Central memory CD4-positive, alpha-beta T cell (primary cell): ENCODE measurements at places on chromosomes 5 and 9.

DNA sequence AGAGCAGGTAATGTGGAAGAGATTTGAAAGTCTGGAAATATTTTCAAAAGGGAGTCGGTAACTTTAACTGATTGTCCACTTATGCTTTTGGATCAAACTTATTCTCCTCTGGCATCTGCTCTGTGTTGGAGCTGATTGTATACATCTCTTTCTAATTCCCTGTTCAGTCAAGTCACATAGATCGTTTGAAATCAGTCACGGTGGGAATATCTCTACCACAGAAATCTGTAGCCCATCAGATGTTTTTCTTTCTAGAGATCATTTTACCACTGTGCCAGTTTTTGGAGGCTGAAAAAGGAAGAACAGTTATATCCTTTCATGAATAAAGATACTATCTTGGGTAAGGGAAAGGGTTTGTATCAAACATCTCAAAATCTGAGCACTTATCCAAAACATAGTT, 1853.3 kb downstream of the EFNA5 start:
- no peak for DNase-seq

DNA sequence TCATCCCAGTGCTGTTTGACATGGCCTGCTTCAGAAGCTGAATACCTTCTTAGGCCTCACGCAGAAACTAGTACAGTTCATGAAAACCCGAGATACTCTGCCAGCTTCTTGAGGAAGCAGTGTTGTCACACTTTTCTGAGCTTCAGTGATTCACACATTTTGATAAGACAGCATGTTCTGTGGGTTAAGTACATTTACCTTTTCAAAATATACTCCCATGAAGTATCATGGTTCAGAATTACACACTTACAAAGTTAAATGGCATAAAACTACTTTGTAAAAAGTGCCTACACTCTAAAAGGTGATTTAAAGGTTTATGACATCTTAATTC, 56.9 kb downstream of the VCAN start:
- DNase-seq: no peak

- DNase-seq: no peak
These were observed 60.0 kb upstream of the CDH6 start for GRCh38 chr5:31133488-31133887.

DNA sequence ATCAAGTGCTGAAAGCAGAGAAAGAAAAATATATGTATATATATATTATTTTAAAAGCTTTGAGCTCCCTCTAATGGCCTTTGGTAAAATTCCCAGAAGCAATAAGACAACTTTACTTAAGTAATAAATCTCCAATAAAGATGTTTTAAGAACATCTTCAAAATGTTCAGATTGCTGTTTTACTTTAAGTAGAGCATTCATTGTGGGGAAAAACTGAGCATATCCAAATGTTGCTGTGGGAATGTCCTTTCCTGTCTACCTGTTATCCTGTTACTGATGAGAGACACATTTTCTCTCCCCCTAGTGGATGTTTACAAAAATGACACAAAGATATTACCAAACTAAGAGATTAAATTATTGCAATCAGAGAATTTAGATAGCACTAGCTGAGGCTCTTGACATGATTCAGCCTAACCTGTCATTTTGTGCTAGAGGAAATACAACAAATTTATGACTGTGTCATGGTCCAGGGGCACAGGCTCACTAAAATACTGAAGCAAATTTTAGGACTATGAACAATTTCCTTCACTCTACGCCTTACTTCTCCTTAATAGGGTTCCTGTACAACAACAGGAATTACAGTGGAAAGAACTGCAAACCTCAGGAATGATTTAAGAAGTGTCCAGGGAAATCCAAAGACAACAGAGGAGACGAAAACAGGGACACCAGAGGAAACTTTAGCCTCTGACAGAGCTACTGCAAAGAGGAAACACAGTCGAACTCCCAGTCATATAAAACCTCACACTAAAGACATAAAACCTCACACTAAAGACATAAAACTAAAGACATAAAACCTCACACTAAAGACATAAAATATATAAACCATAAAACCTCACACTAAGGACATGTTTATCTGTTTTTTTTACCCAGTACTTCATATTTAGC, 24.3 kb upstream of the PRRC1 start:
- DNase-seq: peak; percentile 29

DNA sequence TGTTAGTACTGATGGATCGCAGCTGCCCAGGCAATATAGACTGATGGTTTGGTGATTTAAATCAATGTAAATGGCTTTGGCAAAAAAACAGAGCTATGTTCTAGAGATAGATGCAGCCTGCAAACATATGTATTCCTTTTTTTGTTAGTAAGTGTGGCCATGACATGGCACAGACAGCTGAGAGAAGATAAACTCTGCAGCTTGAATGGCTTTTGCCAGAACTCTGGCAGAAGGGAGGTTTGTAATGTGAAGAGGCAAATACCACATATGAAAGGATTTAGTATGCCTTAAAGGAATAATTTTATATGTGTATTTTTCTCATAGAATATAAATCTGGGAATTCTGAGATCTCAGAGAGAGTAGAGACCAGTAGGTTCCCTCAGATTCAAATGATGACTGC, 340.2 kb upstream of the DMAC1 start:
- no peak for DNase-seq

DNA sequence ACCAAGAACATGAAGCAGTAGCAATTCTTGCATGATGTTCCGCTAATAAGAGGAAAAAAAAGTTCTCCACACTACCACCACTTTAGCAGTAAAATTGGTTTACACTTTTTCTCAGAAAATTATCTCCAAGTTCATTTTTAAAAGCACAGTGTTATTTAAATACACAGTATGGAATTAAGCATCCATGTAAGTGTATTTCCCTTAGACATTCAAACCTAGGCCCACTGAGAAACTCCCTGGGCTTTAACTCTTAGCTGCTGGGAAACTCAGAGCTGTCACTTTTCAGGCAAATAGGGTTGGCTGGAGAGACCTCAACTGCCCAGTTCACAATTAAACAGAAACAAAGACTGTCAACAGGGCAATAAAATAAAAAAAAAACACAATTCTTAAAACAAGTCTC, 2.7 kb downstream of the GNAQ start:
- DNase-seq: no peak

DNA sequence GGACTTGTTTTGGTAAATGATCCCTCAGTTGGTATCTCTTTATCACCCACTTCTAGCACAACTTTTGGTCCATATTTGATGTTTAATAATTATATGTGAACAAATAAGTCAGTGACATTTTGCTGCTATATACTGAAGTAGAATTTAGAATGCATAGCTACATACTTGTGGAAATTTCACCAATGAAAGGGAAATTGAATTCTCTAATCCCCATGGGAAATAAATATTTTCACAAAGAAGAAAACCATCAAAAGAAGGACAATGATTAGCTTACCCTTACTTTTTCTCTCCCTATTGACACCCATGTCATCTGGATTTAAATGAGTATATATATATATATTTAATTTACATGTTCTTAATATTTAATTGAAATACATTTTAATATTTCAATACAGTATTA, 94.3 kb upstream of the DAB2 start:
- DNase-seq: no peak

GRCh38 chr5:119468286-119468685, 16.0 kb downstream of the HSD17B4 start:
- no peak for DNase-seq
